ENCODE measurements at places on chromosomes 16 and 17.
A peak's percentile ranks its signal among the peaks of the same experiment; 100 is the strongest.

- no peak for DNase-seq
These were observed 165.6 kb downstream of the MAP2K6 start for GRCh38 chr17:69579961-69580677.

DNA sequence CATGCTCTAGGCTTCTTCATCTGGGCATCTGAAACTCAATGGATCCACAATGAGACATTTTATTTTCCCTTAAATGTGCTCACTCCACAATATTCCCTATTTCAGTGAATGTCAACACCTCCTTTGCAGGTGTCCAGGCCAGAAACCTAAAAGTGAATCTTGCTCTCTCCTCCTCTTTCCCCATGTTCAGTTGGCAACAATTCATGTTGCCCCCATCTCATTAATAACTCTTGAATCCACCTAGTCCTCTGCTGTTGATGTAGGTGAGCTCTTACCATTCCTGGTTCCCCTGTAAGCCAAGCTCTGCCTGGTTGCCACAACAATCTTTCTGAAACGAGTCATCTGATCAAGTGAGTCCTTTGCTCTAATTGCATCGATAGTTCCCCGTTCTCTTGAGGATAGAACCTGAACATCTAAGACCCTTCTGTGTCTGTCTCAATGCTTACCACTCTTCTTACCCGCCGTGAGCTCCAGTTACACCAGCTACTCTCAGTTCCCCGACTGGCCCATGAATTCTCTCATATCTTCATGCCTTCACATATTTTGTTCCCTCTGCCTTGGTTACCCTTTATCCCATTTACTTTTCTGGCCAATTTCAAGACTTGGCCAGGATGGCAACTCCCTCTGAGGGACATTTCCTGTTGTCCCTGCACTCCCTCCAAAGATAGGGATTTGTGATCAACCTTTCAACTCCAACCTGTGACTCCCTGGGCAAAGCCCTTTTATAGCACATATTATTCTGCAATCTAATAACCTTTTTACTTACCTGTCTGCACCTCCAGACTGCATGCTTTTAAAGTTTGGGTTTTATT lies 35.9 kb downstream of the HLF start:
- DNase-seq = no peak

DNA sequence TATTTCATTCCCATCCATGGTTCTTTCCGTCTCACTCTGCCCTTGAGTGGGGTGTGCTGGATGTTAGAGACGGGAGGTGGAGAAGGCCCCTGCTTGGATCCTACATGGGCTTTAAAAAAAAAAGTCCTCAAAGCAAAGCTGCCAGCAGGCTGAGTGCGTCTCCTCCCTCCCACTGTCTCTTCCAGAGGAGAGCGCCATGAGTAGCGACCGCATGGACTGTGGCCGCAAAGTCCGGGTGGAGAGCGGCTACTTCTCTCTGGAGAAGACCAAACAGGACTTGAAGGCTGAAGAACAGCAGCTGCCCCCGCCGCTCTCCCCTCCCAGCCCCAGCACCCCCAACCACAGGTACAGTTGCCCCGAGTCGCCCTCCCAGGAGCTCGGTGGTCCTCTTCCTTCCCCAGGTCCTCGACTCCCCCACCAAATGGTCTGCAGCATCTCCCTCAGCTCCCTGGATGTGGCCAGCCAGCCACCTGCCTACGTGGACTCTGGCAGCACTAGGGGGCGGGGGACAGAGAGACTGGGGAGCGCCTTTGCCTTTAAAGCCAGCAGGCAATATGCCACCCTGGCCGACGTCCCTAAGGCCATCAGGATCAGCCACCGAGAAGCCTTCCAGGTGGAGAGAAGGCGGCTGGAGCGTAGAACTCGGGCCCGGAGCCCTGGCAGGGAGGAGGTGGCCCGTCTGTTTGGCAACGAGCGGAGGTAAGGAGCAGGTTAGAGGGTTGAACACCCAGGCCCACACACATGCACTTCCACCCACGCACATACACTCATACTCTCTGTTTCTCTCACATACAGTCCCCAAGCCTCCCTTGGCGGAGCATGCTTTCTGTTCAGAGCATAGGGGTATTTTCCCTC lies 68.2 kb downstream of the PLD6 start:
- DNase-seq = no peak

DNA sequence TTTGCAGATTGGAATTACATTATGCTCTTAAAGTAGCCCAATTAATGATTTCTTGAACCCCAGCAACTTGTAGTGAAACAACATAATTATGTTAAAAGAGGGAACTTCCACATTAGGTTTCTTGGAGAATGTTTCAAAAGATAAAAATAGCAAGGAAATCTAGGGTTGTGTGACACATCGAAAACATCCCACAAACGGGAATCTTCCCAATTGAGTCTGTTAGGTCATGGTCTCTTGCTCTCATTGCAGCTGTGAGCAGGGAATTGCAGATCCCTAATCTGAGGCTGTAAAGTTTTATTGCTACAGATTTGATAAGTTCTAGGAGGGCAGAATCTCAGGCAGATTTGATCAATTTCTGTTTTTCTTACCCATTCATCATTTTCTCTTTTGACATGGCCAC lies 6.7 kb upstream of the LPO start:
- DNase-seq = no peak

DNA sequence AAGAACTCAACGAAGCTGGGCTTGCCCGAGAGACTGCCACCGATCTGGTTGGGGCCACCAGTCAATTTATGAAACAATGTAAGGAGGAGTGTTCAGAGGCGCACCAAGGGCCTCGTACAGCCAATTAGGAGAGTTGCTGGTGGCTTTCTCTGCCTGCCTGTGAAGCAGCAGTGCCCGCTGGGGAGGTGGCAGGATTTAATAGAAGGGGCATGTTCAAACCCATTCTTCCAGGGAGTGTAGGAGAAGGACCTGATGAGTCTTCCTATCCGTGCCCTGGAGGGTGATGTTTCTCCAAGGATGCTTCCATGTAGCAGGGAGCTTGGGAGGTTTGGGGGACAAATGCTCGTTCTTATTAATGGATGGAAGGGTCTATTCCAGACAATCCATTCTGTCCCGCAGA lies 178.4 kb downstream of the CCDC182 start:
- DNase-seq = no peak

DNA sequence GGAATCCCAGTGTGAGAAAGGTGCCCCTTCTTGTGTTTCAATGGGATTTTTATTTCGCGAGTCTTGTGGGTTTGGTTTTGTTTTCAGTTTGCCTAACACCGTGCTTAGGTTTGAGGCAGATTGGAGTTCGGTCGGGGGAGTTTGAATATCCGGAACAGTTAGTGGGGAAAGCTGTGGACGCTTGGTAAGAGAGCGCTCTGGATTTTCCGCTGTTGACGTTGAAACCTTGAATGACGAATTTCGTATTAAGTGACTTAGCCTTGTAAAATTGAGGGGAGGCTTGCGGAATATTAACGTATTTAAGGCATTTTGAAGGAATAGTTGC lies 567 bp downstream of the UBB start:
- DNase-seq = peak; percentile 26

- DNase-seq = no peak
These were observed 18.9 kb downstream of the KCNJ18 start for GRCh38 chr17:21711182-21711581.

GRCh38 chr17:32103476-32104113 lies 38.7 kb upstream of the RHOT1 start:
- no peak for DNase-seq

- no peak for DNase-seq
These were observed 932 bp downstream of the ZNF267 start for GRCh38 chr16:31874366-31875111.

GRCh38 chr16:30434852-30435251 lies 5.0 kb upstream of the DCTPP1 start:
- DNase-seq = no peak

- DNase-seq = no peak
These were observed 824 bp upstream of the PSME3 start for GRCh38 chr17:42832213-42832933.

DNA sequence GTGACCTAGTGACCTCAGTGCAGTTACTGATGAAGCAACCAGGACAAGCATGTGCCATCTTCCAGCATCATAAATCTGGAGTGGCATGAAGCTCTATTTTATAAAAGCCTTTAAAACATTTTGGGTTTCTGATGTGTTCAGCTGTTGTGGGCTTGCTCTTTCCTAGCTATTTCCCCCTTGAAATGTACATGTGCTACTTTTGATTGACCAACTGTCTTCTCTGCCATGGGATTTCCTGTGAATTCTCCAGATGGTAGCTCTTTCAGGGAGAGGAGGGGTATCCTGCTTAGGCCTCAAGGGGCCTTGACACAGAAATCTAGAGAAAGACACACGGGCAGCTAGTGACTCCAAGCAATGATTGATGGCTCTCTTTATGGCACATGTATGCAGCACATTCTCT lies 1.9 kb upstream of the ASIC2 start:
- DNase-seq = no peak

DNA sequence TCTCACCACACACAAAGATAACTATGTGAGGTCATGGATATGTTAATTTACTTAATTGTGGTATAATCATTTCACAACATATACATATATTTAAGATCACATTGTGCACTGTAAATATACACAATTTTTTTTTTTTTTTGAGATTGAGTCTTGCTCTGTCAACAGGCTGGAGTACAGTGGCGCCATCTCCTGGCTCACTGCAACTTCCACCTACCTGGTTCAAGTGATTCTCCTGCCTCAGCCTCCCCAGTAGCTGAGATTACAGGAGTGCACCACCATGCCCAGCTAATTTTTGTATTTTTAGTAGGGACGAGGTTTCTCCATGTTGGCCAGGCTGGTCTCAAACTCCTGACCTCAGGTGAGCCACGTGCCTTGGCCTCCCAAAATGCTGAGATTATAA lies 11.5 kb upstream of the PRSS54 start:
- peak; percentile 16 for DNase-seq

DNA sequence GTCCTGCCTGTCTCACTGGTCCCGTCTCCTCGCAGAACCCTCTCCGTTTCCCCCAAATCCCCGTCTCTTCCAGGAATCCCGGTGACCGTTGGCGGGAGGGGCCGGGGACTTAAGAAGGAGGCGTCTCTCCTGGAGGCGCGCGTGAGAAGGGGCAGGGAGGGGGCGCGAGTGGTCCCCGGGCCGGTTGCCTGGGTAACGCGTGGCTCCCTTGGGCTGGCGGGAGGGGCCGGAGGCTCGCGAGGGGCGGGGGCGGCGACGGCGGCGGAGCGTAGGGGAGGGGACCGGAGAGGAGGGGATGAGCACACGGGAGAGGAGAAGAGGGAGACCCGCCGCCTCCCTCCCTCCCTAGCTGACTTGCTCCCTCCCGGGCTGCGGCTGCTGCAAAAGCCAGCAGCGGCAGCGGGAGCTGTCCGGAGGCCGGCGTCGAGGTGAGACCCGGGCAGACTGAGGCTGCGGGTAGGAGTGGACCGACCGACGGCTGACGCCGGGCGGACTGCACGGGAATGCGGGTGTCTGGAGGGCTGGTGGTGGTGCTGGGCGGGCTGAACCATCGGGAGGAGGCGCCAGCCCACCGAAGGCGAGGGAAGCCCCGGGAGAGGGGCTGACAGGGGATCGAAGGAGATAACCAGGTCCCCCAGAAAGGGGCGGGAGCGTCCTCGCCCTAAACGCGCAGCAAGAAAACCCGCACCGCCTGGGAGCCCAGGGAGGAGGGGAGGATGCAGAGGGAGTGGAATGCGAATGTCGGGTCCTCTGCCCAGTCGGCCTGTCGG lies at the start of gene PRRT2:
PRRT2 (plus strand) TSS at position 298 of the 770 bp plus-strand sequence. CDS start 862 bp downstream, outside the sequence.
- DNase-seq = no peak

- no peak for DNase-seq
These were observed 169.3 kb downstream of the ZFHX3 start for GRCh38 chr16:72878301-72879269.

- DNase-seq = no peak
These were observed 441.6 kb upstream of the SALL1 start for GRCh38 chr16:51592535-51593300.

GRCh38 chr17:83187782-83188311 lies 108.4 kb downstream of the METRNL start:
- no peak for DNase-seq

- no peak for DNase-seq
These were observed 15.3 kb upstream of the TXNDC11 start for GRCh38 chr16:11757671-11758545.

Data from stimulated activated CD8-positive, alpha-beta memory T cell treated with anti-CD3 and anti-CD28 coated beads, Interleukin-12 subunit alpha, Interleukin-12 subunit beta, amount 100 ng/mL, for 1 hour (primary cell).